CD4-positive, alpha-beta T cell treated with Interleukin-12 subunit alpha and Interleukin-12 subunit beta, for 1 hour (primary cell): ENCODE measurements at places on chromosomes 6 and 20.

DNA sequence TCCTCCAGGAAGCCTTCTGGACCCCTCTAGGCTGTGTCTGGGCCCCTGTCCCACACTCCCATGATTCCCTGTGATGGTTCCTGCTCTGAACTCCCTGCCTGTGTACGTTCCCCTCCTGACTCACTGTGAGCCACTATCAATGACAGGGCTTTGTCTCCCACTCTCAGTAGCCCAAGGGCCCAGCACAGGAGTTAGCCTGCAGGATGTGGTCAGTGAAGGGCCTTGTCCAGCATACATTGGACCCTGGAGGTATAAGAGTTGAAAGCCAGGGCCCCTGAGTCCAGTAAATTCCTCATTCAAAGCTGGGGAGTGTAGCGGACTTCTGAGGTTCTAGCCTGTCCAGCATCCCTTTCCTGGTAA is 19.0 kb downstream of the ZBP1 start:
- DNase-seq = no peak

DNA sequence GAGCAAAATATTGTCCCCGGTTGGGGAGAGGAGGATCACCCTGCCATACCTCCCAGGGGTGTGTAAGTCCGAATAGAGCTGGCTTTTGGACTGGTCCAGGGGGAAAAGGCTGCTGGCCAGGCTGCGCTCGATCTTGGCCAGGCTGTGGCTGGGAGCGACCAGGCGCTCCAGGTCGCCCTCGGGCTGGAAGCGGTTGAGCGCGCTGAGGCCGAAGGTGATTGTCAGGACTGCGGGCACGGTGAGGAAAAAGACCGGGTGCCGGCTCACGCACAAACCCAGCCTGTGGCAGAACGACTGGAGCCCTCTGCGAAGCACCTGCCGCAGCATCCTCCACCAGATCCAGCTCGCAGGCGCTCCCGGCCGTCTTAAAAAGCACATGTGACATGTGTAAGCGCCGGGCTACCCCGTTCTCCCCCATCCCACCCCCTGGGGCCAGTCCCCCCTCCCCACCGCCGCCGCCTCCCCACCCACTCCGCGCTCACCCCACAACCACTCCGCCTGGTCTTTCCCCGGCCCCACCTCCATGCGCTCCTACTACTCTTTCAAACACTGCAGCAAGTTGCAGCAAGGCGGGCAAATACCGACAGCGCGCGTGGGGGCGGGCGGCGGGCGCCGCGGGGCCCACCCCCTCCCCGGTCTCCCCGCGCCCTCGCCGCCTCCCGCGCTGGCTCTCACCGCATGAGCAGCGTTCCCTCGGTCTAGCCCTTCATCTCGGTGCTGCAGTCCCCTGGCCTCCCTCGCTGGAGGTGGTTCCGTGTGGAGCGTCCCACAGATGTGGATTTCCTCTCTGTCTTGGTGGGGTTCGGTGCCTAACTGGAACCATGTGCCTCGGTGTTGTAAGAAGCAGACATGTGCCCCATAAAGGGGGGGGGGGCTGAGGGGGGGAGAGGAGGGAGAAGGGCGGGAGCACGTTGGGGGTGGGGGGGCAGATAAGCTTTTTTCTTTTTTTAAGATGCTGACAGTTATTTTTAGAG is 42.4 kb downstream of the PTCHD4 start:
- no peak for DNase-seq

DNA sequence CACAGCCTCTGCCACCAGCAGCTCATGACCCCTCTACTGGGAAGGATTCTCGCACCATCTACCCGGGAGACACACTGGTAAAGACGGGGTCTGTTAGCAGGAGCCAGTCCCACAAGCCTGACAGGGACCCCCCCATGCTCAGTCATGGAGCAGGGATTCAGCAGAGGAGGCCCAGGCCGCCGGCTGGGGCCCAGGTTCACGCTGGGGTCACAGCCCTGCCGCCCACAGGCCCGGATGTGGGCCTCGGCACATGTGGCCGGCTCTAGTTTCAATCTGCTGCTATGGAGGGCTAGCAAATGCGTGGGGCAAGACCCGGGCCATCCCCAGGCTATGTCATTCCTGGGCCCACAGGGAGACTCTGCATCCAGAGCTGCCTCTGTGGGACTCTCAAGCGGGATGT is 25.1 kb downstream of the PXDC1 start:
- no peak for DNase-seq

GRCh38 chr6:115733426-115733825 is 327.3 kb downstream of the FRK start:
- DNase-seq = no peak

DNA sequence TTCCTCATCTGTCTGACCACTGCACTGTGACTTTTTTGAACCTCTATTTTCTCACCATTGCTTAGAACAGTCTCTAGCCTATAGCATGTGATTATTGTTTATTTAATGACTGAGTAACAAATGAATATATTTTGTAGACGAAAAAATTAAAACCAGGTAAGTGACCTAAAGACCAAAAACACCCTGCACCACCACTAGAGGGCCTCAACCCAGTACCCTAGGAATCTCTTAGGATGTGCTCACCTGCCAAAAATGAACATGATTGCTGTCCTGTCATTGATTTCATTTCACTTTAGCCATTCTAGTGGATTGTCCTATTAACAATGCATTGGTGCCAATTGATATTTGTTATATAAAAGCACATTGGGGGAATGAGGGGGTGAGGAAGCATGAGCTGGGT is 199.1 kb downstream of the COL9A1 start:
- no peak for DNase-seq

DNA sequence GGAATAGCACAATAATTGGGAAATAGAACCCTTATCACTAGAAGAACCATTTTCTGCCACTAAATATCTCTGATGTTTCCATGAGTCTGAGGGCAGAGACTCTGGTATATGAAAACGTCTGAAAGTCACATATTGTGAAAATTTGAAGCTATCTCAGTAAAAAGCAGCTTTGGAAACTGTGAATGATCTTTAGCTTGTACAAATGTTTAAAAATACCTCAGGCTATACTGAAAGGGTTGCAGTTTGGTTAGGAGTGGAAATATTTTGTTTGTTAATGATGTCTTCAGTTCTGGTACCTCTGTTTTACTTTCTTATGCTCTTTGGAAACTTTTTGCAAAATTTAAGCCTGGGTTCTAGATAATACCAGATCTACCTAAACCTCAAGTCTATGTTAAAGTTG is 135.0 kb downstream of the SLC16A10 start:
- DNase-seq = no peak

GRCh38 chr20:50348096-50348495 is 157.5 kb downstream of the CEBPB start:
- DNase-seq = no peak

- DNase-seq = no peak
Measured at GRCh38 chr20:11549172-11550103, 368.3 kb upstream of the BTBD3 start.

DNA sequence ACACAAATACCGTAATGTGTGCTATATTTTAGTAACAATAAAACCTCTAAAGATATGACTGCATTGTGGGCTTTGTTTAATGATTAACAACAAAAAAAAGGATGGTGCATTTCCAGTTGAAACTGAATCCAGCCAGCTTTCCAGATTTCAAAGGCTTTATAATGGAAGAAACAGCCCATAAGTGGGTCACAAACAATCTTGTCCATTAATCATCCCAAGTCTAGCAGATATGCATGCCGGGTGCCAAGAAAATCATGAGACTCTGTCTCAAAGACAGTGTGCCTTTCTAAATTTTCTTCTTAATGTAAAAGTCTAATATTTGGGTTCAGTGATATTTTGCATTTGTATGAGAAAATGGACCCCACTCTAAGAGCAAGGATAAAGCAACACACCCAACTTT is 20.6 kb upstream of the LAMP5 start:
- no peak for DNase-seq

DNA sequence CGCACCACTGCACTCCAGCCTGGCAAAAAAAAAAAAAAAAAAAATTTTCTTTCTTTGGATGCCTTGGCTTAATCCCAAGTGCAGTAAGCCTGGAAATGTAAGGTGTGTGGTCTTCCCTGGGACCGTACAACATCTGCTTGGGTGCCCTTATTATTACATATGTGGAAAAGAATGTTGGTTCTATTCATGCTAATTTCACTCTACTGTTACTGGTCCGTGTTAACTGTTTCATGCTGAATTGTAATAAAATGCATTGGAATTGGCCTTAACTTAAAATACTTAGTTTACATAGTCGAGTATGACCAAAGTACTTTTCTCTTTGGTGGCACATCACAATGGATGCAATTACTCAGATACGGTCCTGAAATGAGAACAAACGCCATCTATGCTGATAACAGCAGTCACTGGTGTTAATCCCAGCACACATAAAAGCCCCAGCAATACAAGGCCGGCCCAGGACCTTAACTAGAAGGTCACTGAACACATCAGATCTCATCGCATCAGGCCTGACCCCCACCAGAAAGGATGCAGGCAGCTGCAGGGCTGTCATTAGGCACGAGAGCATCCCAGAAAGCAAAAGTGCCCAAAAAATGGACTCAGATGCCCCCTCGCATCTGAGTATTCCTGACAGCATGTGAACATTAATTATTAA is 1.2 kb downstream of the SERPINB6 start:
- DNase-seq = no peak

GRCh38 chr6:25975923-25976560 is 13.4 kb downstream of the TRIM38 start:
- no peak for DNase-seq

DNA sequence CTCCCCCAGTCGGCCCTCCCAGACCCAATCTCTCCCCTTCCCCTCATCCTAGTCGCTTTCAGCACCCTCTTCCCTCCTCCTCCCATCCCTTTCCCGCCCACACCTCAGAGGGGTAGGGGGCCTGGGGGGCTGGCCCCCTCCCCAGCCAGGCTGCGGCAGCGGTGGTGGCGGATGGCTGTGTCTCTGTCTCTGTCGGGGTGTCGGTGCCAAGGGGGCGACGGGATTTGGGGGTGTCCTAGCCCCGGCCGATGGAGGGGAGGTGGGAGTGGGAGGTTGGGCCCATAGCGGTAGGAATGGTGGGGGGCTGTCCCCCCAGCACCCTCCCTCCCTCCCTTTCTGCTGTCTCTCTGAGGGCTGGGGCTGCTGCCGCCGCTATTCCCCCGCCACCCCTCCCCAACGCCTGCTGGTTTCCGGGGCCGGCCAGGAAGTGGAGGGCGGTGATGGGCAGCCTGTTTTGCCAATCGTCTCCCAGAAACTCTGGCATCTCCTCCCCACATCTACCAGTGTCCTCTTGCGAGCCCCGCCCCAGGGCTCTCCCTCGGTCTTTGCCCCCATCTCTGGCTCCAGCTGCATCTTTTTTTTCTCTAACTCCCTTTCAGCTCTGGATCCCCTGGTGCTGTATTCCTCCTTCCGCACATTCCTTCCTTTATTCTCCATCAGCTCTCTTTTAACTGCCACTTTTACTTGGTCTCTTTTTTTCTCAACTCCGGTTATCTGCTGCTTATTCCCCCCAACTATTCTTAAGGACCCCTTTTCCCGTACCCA is at the start of gene AGPAT1:
AGPAT1 (minus strand) TSS at position 374 of the 765 bp plus-strand sequence. CDS start 4,588 bp downstream, outside the sequence.
- peak; percentile 97 for DNase-seq

DNA sequence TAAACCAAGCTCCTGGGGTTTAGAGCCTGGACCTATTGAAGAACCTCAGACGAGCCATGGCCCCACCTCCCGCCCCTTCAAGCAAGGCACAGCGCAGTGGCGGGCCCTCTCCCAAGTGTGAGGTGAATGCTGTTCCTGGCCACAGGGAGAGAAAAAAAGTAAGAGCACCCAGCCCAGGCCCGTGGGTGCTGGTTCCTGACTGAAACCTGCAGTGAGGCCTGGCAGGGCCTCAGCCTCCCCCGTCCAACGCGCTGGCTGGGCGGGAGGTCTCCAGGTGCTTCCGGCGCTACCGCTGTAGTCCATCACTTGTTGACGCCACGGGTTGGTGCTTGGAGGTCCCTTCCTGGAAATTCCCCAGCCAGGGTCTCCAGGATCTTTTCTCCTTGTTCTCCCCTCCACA is 5.5 kb upstream of the FAM83C start:
- no peak for DNase-seq

DNA sequence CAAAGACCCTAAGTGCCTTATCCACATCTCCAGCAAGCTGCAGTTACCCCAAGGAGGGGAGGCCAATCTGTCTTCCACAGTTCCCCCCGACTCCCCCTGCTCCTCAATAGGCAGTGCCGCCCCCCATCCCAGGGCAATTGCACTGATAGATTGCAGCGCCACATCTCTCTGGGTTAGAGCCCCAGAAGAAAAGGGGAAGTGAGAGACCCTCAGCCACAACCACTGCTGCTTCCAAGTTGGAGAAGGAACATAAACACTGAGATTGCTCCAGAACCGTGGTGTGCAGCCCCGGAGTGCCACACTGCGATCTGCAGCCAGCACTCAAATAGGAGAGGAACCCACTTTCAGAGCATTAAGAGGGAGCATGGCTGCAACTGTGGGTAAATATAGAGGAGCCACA is 101.5 kb downstream of the RWDD2A start:
- DNase-seq = no peak

- no peak for DNase-seq
Measured at GRCh38 chr20:13355411-13355810, 134.3 kb downstream of the ISM1 start.
